NCI-H446 treated with DMSO at 0.1 percent for 48 hours (cell line): ENCODE measurements at places on chromosomes 13 and 19.

DNA sequence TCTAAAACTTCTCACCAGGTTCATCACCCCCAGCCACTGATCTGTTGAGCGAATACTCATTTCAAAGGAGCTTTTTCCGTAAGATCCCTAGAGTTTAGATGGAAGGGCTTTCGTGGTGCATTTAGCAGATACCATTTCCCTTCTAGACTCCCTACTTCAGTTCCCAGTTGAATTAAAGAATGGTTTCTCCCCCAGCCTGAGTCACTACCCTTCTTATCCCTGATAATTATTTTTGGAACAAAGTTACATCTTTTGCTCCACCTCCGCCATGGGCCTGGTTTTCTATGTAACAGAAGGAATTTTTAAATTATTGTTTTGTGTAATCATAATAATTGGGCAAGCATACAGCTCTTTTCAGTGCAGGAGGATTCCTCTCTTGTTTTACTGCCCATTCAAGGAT is 22.0 kb downstream of the USPL1 start:
- DNase-seq: no peak

GRCh38 chr13:28181413-28181812 is 43.1 kb downstream of the PAN3 start:
- DNase-seq: no peak

DNA sequence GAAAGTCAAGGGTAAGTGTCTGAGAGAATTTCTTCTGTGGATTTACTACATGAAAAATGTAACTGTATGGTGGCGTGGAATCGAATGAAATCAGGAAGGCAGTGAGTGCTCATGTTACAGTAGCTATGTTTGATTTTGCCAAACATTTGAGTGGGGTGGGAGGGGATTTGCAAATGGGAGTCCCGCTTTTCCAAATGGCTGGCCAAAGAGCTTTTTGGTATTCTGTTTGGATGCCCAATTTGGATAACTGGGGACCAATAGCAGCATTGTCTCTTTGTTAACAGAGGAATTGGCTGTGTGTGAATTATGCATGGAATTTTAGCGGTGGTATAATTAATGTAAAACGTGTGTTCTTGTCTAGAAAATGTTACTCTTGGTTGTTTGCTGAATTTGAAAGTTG is 17.8 kb downstream of the HNRNPM start:
- DNase-seq: no peak

DNA sequence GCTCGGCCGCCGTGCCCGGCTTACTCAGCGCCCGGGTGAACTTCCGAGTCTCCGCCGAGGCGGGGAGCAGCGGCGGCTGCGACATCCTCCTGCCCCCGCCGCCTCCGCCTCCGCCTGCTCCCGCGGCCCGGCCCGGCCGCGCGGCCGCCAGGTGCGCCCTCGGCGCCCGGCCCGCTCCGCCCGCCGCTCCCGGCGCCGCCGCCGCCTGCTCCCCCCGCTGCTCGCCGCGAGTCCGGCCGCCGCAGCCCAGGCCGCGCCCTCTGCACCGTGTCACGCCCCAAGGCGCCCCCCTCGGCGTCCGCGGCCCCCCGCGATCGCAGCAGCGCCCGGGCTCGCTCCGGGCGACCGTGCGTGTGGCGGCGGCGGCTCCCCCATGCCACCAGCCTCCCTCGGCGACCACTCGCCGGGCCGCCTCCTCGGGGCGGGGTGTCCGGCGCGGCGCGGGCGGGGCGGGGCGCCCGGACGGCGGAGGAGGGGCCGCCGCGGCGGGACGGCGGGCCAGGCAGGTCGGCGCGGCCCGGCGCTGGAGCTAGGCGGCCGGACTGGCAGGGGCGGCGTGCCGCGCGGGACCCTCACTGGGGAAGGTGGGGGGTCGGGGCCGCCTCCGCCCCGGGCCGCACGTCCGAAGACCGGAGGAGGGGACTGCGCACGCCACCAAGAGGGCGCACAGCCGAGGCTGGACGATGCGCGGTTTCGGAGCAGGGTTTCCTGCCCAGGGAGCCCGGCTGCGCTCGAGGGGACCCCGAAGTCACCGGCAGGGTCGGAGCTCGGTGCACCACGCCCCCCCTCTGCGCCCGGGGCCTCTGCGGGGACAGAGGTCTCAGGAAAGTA is 108.6 kb upstream of the DOCK9 start:
- DNase-seq: no peak

GRCh38 chr13:34065928-34066327 is 248.0 kb downstream of the RFC3 start:
- DNase-seq: no peak

DNA sequence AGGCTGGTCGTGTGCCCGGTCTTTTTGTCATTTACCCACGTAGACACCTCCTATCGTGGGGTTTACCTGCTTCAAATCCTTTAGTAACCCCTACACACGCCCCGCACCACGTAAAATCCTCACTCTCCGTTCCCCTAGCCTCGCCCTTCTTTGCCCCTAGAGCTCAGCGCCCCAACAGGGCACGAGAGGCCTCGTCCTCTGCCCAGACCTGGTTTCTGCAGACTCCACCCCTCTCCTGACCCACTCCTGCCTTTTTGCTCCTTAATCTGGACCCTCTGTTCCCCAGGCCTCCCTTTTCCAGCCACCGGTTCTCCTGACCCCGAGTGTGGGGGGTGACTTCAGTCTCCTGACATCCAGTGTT is 412 bp downstream of the ZNF528 start:
- no peak for DNase-seq

DNA sequence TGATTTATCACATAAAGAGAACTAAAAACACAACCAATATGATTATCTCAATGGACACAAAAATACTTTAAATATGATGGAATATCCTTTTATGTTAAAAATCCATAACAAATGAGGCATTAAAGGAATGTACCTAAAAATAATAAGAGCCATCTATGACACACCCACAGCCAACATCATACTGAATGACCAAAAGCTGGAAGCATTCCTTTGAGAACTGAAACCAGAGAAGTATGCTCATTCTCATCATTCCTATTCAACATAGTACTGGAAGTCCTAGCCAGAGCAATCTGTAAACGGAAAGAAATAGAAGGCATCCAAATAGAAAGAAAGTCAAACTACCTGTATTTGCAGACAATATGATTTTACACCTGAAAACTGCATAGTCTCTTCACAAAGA is 671.0 kb downstream of the SLITRK1 start:
- DNase-seq: no peak

- no peak for DNase-seq
Observed at GRCh38 chr19:3880471-3881271, at the start of gene ATCAY. ATCAY (plus strand) TSS chr19:3880685; CDS start chr19:3885768, 5,083 bp downstream.

DNA sequence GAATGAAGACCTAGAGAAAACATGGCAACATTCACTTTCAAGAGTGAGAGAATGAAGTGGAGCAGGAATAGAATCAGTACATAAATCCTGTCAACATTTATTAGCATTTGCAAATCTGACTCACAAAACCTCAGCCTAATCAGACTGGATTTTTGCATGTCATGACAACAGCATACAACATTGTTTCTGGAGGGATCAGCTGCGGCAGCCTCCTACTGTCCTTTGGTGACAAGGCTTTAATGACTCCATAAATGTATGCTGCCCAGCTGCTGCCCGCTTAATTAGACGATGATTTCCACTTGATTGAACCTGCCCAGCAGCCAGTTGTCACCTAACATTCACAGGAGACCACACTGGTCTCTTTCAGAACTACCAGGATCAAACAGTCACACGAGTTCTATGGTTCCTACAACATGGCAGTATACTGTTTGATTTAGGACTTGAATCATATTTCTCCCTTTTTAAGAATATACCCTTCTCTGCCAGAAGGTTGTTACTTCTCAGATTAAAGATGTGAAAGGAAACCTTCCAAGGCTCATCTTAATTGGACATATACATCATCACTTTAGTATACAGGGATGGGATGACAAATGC is 9.3 kb downstream of the EBPL start:
- no peak for DNase-seq

- no peak for DNase-seq
Observed at GRCh38 chr13:89568276-89568675, 1779.2 kb upstream of the MIR17HG start.

- DNase-seq: no peak
Observed at GRCh38 chr13:38703255-38703654, 16.4 kb downstream of the FREM2 start.

- DNase-seq: no peak
Observed at GRCh38 chr19:7262470-7262869, 31.7 kb downstream of the INSR start.

DNA sequence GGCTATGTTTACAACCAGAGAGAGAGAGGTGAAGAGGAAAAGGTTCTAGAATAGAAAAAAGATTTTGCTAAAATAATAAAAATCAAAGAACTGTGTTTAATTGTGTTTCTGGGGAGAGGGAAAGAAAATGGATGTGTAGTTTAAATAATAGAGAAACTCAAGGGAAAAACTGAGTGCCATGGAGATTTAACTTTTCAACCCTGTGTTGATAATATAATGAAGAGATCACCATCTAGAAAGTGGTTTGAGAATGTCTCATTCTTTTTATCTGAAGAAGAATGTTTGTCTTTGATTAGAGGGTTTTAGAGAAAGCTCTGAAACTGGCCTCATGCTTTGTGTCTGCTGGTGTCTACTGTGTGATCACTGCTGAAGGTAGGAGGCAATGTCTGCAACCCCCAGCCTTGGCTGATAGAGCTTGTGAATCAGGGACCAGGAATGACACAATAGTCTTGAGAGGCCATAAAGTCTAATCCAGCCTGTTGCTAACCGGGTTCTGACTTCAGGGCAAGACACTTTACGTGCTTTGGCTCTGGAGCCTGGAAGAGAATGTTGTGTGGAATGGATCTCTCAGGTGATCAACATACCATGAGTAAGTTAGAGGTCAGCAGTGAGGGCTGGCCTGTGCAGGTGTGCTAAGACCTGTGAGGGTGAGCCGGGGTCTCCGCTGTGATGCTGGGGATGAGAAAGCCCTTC is 5.4 kb downstream of the COL4A2 start:
- DNase-seq: no peak

DNA sequence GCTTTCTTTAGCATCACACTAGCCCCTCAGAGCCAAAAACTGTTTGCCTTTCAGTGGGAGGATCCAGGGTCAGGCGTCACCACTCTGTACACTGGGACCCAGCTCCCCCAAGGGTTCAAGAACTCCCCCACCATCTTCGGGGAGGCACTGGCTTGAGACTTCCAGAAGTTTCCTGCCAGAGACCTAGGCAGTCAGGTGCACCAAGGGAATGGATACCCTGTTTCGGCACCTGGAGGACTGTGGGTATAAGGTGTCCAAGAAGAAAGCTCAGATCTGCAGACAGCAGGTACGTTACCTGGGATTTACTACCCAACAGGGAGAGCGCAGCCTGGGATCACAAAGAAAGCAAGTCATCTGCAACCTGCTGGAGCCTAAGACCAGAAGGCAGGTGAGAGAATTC is 603.0 kb downstream of the UQCRFS1 start:
- no peak for DNase-seq

DNA sequence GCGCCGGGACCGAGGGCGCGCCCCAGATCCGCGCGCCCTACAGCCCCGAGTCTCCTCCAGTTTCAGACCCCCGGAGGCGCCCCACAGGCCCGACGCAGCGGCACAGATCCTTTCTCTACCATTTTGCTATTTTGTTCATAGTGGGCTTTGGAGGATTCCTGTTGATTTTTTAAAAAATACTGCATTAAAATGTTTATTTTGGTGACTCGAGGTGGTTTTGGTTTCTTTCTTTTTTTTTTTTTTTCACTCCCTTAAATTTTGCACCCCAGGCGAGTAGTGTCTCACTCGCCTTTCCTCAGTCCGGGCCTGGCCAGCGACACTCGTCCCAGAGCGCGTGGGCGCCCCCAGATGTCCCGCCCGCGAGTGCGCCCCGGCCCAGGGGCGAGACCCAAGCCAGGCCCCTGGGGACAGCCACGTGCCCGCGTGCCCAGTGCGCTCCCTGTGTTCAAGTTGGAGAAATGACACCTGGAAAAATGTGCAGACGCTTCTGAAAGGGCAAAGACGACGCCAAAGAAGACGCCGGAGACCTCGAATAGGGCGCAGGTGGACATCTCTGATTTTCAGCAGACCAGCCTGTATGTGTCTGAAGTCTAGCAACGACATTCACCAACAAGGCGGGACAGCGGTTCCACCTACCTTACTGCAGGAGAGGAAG is 471 bp upstream of the INSR start:
- no peak for DNase-seq
